ENCODE measurements at places on chromosomes 5 and 9.
A peak's percentile ranks its signal among the peaks of the same experiment; 100 is the strongest.

GRCh38 chr9:103991698-103992097, 102.4 kb upstream of the SMC2 start:
- DNase-seq = no peak

GRCh38 chr5:89452081-89452480, 569.1 kb upstream of the MEF2C start:
- no peak for DNase-seq

- DNase-seq = no peak
Observed at GRCh38 chr5:74919487-74919886, 53.3 kb upstream of the FAM169A start.

DNA sequence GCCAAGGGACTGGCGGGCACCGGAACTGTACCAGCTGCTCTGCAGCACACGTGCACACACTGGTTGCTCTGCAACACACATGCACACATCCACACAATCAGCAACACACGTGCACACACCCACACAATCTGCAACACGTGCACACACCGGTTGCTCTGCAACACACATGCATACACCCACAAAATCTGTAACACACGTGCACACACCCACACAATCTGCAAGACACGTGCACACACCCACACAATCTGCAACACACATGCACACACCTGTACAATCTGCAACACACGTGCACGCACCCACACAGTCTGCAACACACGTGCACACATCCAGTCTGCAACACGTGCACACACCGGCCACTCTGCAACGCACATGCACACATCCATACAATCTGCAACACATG, 17.9 kb downstream of the PLEKHG4B start:
- DNase-seq = no peak

DNA sequence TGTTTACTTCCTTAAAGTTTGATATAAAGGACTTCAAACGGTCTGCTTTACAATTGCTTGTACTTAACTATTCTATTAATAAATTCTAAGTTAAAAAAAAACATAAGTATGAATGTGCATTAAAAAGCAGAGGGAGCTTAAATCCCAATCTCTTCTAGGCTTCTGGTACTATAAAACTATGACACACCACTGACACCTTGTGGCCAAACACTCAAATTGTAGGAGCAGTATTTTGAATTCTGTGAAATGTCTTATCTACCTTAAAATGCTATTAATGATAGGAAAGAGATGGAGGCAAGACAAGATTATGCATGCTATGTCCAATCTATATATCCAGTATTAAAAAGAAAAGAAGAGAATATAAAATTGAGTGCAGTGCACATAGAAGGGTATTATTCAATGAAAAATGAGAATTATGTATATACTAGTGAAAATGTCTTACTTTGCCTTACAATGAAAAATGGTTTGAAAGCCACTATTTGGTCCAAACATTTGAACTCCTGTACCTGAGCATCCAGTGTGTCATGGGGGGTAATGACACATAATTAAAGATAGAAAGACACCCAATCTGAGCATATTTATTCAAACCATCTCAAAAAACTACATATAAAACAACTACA, 87.6 kb downstream of the ERP44 start:
- DNase-seq = no peak

DNA sequence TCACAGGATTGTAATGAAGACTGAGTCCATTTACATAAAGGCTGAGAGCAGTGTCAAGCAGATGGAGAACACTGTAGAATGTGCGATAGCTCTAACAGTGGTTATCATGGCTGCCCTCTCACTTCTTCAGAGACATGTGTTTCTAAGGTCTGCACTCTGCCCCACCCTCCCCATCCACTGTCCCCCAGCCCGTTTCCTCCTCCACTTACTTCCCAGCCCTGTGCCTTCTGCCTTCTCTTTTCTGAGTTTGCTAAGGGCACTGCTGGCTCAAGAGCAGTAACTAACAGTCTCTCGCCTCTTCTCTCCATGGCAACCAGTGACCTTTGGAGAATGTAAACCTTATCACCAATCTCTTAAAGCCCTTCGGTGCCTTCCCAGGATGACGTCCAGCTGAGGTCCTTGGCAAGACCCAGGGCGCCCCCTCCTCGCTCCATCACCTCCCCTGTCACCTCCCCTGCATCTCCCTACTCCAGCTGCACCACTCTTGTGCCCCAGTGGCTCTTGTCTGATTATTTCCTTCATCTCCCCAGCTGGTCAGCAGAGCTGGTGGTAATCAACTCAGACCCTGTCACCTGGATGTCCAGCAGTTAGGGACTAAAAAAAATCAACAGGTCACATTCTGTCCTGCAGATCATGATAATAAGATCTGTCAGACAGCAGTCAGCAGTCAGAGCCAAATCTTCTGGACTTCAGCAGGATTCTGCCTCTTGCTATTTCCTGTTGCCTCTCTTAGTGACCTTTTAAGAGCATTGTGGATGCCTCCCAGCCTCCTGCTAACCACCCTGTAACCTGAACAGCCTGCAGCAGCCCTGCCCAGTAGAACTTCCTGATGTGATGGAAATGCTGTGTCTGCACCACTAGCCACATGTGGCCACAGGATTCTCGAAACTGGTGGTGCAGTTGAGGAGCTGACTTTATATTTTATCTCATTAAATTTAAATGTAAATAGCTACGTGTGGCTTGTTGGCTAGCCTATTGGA, 9.0 kb downstream of the FXN start:
- no peak for DNase-seq

DNA sequence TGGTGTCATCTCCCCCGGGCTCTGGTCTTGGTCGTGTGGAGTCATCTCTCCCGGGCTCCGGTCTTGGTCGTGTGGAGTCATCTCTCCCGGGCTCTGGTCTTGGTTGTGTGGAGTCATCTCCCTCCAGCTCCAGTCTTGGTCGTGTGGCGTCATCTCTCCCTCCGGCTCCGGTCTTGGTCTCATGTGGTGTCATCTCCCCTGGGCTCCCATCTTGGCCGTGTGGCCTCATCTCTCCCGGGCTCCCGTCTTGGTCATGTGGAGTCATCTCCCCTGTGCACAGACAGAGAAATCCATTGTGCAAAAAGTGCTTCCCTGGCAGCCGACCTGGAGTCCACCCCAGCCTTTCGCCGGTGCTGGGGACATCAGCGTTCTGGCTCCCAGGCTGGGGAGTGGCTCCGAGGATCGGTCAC, 91.1 kb upstream of the CACNA1B start:
- DNase-seq = no peak

GRCh38 chr9:128109050-128109709, 18.3 kb downstream of the PTGES2 start:
- DNase-seq = no peak

DNA sequence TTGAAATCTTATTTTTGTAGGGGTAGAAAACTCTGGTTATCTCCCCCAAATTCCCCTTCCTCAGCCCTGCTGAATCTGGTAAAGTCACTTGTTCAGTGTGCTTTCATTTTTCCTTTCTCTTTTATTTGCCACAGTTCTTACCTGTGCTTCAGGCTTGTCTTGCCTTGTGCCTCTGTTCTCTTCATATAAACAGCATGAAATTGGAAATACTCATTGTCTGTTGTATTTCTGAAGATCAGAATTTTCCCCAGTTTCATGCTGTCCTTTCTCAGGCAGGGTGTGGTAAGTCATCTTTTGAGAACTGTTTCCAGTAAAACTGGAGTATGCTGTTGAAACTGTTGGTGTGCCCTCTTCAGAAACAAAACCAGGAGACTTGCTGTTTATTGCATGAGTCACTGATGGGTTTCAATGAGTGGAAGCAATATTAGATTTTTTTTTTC, 7.0 kb downstream of the PAM start:
- DNase-seq = no peak

GRCh38 chr5:98635656-98636055, 137.8 kb upstream of the RGMB start:
- DNase-seq = no peak

GRCh38 chr5:106097340-106097739, 1573.4 kb downstream of the EFNA5 start:
- DNase-seq = no peak

- no peak for DNase-seq
Observed at GRCh38 chr5:1437876-1438559, 7.2 kb downstream of the SLC6A3 start.

DNA sequence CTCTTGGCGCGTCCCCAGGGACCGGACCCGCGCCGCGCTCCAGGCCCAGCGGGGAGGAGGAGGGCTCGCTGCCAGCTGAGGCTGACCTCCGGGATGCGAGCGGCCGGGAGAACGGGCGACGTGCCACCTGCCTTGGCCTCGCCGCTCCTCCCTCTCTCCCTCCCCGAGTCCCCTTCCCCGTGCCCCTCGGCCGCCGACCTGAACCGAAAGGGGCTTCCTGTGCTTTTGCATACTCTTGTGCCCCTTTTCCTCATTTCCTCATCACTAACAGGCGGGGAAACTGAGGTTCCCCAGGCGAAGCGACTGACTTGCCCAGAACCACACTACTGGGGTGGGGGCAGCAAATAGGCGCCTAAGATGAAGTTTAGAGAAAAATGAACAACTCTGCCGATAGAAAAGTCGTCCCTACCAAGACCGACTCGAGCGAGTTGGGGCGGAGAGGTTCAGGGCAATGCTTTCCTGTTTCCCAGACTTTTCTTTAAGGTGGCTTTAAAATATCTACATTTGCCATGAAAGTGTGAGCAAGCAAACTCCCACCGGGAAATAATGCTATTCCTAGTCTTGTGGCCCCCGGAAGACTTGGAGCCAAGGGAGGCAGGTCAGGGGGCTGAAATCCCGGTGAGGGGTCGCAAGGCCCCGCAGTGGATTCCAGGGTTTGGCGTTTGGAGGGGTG, 580 bp upstream of the DUSP1 start:
- DNase-seq = peak; percentile 18

- no peak for DNase-seq
Observed at GRCh38 chr9:108786901-108787689, 68.7 kb downstream of the ACTL7B start.

DNA sequence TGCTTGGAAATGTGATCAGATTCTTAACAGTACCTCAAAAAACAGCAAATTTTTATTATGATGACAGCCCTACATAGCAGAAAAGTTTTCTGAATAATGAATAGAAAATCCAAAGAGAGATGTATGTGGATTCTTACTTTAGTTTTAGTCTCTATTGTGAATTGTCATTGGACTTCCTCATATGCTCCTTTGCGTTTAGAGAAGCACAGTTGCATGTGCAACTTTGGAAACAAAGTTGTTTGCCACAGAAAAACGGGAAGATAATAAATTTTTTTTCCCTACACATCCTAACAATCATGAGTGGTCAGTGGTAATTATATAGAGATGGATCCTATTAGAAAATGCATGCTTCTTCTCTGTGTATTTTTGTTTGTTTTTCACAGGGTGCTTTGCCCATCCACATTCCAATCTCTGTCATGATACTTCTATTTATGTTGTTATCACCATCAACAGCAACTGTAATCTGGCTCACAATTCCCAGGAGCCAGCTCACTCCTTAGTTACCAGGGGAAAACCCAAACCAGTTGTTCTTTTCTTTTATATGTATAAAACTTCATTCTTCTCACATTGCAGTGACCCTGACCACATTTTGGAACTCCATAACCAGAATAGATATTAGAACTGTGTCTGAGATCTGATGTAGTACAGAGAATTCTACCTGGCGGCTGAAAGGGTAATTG, 118.7 kb downstream of the NDUFS4 start:
- DNase-seq = no peak

GRCh38 chr9:118058227-118058626, 354.0 kb downstream of the TLR4 start:
- DNase-seq = no peak

GRCh38 chr5:119470851-119471451, 18.7 kb downstream of the HSD17B4 start:
- no peak for DNase-seq

DNA sequence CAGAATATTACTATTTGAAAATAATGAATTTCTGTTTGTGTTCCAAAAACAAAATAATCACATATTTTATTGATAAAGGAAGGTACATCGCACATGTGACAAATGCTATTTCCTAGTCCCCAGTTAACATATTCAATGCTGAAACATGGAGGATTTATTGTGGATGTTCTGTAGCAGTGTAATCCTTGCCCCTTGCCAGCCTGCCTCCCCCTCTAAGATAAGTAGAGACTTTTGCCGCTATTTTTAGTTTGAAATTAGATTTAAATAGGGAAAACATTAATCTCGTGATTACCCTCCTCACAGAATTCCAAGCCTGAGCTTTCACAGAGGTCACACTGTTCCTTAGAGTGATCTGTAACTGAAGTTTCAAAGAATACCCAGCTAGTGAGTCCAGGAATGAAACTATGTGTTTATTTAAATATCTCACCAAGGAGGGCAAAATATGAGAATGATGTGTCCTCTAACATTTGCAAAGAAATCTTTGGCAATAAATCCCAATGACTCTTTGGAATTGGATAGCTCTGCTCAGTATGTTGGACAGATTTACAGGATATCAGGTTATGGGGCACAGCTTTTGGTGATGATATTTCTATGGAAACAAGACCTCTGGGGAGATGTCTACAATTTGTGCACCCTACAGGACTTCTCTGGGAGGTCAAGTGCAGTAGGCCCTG, 17.3 kb downstream of the CTXN3 start:
- no peak for DNase-seq

DNA sequence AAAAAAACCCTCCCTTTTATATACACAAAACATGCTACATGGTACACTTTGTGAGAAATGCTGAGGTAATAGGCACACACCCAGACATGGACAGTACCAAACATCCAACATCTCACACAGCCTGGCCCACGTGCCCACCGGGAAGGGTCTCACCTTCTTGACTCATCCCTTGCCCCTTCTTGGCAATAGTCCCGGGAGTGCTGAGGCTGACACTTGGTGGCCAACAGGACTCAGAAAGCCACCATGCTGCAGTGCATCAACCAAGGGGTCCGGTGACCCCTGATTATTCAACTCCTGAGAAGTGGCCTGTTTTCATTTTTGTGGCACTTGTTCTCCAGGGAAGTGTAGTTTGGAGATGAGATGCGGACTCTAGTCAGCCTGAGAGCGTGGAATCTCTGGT, 35.0 kb downstream of the ANGPTL2 start:
- no peak for DNase-seq

All from activated T-helper 1 cell treated with Interleukin-2 at 50 U/mL for 16 hours (primary cell).